ENCODE measurements at places on chromosomes 3 and 15.

GRCh38 chr3:185852635-185853034 is 27.8 kb upstream of the IGF2BP2 start:
- DNase-seq, result no peak

- DNase-seq, result no peak
These were observed 66.0 kb downstream of the MYO1E start for GRCh38 chr15:59306520-59307164.

DNA sequence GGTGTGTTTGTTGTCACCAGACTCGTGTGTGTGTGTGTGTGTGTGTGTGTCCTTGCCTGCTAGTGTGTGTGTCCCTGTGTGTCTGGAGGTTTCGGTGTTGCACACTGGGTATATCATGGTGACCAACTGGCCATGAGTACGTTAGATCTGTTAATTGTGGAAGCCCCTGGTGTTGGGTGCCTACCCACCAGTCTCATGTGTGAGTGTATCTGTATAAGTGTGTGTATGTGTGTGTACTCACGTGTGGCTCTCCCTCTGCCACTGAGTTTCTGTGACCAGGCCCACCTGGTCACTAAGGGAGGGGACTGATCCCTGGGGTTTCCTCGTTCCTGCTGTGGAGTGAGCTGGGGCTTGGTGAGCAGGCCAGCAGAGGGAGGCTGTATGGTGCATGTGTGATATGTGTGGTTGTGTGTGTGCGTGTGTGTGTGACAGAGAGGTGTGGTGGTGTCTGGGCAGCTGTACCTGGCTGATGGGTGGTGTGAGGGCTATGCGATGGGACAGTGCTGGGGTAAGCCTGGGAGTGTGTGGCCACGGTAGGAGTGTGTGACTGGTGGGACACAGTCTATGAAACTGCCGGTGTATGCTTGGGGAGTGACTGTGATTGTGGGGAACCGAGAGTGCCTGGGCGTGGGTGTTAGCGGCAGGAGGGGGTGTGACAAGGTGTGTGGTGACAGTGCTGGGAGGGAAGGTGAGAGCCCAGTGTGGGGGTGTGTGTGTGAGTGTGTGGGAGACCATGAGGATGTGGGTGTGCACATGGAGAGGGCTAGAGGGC is 1.8 kb downstream of the PRKCD start:
- DNase-seq, result no peak

DNA sequence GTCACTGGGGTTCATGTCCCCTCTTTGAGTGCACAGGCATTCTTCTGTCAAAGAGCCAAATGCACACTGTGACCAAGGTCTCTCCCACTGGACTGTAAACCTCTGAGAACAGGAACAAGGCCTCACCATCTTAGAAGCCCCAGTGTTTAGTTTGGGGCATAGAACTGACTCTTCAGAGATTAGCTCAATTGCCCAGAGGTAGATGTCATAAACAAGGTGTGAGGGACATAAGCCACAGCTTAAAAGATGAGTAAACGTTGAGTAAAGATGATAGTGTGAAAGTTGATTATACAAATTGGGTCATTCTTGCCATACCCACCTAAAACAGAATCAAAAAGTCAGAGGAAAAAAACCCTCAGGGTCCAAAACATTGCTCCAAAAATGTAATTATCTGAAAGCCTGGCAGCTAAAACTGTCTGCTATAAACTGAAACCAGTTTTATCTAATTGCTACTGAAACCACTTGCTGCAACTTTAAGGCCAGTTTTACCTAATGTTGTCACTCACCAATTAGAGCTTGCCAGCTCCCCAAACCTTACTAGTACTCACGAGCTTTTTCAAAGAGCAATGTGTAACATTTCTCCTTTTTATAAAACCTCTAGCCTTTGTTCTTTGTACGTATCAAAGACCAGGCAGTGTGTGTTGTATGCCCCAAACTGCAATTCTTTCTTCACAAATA is 415.2 kb downstream of the RAP2B start:
- DNase-seq, result no peak

DNA sequence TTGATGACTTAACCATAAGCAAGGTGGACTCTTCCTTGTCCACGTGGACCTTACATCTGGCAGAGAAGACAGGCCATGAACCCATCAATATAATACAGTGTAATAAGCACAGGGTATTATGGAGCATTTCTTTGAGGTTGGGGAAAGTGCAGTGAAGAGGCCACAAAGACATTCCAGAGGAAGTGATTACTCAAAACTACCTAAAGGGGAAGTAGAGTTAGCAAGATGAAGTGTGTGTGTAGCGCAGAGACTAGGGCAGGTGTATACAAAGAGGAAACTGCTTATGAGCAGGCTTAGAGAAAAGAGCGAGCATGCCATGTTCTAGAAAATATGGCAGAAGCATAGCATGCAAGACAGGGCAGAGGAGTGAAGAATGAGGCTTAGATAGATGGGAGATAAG is 17.9 kb downstream of the CP start:
- DNase-seq, result no peak

GRCh38 chr3:158097593-158098308 is 8.5 kb downstream of the SHOX2 start:
- peak; percentile 98 for DNase-seq

- DNase-seq, result no peak
These were observed 96.5 kb upstream of the RAD18 start for GRCh38 chr3:9059489-9060400.

GRCh38 chr3:159559771-159560170 is 428.9 kb upstream of the IL12A start:
- no peak for DNase-seq

DNA sequence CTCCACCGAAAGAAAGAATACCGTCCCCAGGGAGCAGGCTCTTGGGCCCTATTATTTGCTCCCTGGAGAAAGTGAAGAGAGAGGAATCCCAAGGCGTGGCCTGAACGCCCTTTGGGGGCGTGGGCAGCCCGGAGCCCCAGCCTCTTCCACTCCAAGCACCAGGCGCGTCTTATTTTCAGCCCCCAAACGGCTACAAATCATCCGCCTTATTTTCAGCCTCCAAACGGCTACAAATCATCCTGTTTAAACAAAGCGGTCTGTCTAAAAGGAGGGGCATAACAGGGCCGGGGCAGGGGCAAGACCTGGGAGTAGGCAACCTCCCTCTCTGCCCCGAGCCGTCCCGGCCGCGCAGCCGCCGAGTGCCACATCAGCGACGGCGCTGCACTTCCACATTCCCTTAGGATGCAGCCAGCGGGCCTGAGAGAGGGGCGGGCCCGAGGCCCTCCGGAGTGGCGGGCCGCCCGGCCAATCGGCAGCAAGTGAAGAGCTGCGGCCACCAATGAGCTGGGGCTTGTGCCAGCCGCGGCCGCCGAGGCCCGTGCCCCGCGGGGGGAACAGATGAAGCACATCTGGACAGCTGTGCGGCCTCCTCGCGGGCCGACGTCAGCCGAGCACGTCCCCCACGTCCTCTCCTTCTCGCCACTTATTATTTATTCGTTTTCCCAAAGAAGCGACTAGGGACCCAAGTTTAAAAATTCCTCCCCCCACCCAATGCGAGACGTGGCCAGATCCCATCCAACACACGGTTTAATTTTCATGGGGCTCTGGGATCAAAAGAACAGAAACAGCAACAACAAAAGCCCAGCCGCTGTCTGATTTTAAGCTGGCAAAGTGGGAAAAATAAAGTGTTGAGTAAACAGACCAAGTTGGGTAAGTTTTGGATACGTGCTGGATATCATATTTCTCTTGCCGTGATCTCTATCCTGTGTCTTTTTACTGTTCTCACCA is at the start of gene TMEM45A:
TMEM45A (plus strand) TSS at position 561 of the 948 bp plus-strand sequence. CDS start 62,593 bp downstream, outside the sequence.
- DNase-seq, result peak; percentile 96

DNA sequence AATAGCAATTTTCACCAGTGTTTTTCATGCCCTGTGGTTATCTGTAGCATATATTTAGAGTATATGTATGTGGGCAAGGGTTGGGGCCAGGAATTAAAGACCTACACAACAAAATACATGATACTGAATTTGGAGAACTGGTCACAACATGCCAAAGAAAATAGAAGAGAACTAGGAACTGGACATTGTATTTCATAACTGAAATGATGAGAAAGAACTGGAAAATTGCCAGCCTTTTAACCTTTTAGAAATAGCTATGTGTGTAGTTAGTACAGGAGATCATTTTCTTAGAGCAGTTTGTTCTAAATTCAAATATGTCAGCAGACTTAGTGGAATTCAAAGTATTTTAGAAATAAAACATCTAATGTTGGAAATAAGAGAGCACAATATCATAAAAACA is 227.1 kb upstream of the CGNL1 start:
- no peak for DNase-seq

DNA sequence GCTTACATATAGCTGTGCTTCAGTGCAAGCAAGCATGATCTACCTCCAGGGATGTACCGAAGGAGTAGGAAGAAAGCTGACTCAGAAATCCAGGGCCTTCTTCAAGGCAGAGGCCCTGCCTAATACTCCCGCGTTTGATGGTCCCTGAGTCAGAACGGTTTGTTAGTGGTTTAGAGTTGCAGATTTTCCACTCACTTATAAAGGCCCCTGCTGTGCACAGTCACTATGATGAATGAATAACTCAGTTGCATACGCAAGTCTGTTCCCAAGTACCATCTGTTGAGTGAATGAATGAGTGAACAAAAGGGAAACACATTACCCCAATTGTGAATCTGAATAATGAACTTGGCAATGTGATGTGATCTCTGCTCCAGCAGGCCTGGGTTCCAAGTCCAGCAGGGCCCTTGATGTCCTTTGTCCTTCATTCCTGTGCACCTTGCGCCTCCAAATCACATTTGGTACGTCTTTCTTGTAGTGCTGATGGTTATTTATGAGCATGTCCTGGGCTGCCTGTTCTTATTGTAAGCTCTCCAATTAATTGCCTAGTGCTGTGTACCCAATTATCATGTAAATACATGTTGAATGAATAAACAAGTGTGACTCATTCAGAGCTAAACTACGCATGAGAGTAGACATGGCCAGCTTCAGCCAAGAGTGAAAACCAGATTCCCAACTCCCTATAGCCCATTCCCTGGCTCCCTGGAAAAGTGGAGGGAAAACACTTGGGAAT is 85.3 kb upstream of the LIMD1 start:
- no peak for DNase-seq

GRCh38 chr15:67548862-67549651 is 6.6 kb downstream of the MAP2K5 start:
- DNase-seq, result no peak

GRCh38 chr15:42121021-42121420 is 26.7 kb upstream of the PLA2G4D start:
- no peak for DNase-seq

DNA sequence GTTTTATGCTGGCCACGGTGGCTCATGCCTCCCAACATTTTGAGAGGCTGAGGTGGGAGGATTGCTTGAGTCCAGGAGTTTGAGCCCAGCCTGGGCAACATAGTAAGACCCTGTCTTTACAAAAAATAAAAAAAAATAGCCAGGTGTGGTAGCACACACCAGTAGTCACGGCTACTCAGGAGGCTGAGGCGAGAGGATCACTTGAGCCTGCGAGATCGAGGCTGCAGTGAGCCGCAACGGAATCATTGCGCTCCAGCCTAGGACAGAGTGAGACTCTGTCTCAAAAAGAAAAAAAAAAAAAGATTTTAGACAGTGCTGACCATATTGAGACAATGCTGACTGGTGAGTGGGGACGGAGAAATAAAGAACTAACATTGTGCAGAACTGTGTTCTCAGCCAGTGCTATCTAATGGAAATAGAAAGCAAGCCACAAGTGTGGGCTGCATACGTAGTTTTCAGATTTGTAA is 67.2 kb downstream of the ST6GAL1 start:
- DNase-seq, result no peak

- no peak for DNase-seq
These were observed 32.1 kb downstream of the PLCL2 start for GRCh38 chr3:16916840-16917239.
